ENCODE measurements at places on chromosomes 2 and 18.

- no peak for DNase-seq
Observed at GRCh38 chr2:173076581-173077345, 1.1 kb downstream of the MAP3K20 start.

- DNase-seq, result no peak
Observed at GRCh38 chr2:202642567-202642966, 7.8 kb downstream of the FAM117B start.

- no peak for DNase-seq
Observed at GRCh38 chr2:66982766-66983165, 414.4 kb upstream of the ETAA1 start.

GRCh38 chr2:220320326-220320725, 692.9 kb downstream of the SLC4A3 start:
- no peak for DNase-seq

All from H54 (cell line).